NCI-H446 (cell line): ENCODE measurements at places on chromosomes 11 and 22.

GRCh38 chr22:48096851-48097665 is 1334.6 kb downstream of the TBC1D22A start:
- DNase-seq: no peak

DNA sequence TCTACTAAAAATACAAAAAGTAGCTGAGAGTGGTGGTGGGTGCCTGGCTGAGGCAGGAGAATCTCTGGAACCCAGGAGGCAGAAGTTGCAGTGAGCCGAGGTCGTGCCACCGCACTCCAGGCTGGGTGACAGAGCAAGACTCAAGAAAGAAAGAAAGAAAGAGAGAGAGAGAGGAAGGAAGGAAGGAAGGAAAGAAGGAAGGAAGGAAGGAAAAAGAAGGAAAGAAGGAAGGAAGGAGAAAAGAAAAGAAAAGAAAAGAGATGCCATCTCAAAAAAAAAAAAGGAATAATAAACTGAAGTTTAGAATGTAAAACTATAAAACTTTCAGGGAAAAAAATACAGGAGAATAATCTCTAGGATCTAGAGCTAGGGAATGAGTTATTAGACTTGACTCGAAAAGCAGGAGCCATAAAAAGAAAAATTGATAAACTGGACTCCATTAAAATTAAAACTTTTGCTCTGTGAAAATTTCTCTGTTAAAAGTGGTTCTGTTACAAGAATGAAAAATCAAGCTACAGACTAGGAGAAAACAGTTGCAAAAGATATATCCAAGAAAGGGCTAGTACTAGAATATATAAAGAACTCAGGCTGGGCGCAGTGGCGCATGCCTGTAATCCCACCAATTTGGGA is 13.4 kb upstream of the SEPTIN5 start:
- no peak for DNase-seq

DNA sequence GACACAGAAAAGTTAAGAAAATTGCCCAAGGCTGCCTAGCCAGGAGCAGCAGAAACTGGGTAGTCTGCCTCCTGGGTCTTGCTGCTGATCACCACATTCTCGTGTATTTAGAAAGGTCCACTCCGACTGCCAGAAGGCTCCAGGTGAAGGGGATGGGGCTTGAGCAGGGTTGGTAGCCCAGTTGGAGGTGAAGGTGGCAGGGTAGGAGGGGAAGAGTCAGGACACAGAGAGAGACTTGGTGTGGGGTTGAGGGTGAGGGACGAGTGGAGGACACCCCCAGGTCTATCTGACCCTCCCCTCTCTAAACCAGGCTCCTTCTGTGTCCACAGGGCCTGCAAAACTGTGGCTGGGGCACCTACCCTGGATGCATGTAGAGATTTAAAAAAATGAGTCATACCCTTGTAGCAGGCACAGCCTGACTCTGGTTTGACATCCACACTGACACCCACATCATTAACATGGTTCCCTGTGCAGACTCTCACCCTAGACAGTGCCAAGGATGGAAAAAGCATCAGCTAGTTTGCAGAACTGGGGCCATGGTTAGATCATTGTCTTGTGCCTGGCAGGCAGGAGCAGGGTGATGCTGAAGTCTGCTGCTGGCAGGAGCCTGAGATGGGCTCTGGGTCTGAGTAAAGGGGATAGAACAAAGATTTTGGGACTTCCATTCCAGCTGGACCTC is 273.2 kb downstream of the TENM4 start:
- no peak for DNase-seq

- no peak for DNase-seq
These were observed 45.7 kb downstream of the SCUBE1 start for GRCh38 chr22:43297270-43298061.

GRCh38 chr11:73431396-73431795 is 55.2 kb downstream of the RELT start:
- no peak for DNase-seq

- no peak for DNase-seq
These were observed 55.2 kb upstream of the PHF21A start for GRCh38 chr11:46176421-46176820.

DNA sequence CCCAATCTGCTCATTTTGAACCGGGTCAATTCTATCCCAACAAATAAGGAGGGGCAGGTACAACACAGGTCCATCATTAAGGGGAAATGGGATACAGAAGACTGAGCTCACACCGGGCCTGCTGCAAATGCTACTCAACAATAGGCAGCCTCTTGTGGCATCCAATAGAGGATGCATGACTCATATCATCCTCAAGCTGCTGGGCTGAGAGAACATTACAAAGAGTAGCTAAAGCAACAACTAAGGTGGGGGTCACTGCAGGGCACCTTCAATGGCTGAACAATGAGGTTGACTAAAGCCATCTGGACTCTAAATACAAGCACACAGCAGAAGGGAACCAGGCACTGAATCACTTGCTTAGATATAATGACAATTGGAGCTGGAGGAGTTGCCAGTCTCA is 130.1 kb upstream of the SYN3 start:
- DNase-seq: no peak

- DNase-seq: no peak
These were observed 111.3 kb upstream of the OR4B1 start for GRCh38 chr11:48105096-48105990.

DNA sequence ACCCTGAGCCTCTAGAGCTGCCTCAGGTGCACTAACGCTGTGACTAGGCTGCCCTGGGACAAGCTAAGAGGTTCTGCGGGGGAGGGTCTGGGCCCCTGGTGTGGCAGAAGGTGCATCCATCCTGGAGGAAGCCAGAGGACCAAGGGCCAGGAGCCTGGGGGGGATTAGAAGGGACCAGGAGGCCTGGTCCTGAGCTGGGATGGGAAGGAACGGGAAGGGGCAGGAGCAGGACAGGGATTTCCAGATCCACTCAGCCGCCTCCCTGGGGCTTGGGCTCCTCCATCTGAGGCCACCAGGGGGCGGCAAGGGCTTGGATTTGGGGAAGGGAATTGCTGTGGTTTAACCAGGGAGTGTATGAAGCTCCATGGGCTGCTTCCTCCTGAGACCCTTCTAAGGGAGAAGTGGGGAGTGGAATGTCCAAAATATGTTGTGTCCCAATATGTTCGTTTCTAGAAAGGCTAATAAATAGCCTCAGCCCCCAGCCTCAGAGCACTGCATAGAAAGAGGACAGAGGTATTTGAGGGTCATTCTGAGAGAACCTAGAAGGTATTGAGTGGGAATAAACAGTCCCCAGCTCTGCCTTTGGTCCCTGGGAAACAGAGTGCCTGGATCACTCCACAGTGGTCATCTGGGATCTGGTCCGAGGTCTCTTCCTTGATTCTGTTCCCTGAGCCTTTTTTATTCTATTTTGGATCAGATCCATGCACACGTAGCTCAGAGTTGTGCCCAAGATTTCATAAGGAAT is 17.4 kb upstream of the PRAME start:
- peak; percentile 60 for DNase-seq

GRCh38 chr11:78499971-78500370 is 74.7 kb downstream of the NARS2 start:
- no peak for DNase-seq

- no peak for DNase-seq
These were observed 42.6 kb downstream of the ST14 start for GRCh38 chr11:130202009-130202817.

DNA sequence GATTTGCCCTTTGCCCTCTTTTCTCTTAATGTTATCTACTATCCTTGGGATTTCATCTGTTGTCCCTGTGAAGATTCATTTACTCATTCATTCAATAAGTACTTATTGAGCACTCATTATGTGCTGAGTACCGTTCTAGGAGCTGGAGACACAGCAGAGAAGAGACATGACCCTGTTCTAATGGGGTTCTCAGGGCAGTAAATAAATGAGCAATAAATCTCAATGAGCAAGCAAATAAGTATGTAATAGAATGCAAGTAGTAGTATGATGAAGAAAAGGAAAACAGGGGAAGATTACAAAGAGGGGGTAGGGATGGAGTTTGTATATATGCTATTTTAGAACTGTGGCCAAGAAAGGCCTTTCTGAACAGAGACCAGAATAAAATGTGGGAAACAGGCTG is 34.2 kb upstream of the NRIP3 start:
- no peak for DNase-seq
